Pancreas (tissue), 10 donors: ENCODE measurements at places on chromosomes 7 and 10.

DNA sequence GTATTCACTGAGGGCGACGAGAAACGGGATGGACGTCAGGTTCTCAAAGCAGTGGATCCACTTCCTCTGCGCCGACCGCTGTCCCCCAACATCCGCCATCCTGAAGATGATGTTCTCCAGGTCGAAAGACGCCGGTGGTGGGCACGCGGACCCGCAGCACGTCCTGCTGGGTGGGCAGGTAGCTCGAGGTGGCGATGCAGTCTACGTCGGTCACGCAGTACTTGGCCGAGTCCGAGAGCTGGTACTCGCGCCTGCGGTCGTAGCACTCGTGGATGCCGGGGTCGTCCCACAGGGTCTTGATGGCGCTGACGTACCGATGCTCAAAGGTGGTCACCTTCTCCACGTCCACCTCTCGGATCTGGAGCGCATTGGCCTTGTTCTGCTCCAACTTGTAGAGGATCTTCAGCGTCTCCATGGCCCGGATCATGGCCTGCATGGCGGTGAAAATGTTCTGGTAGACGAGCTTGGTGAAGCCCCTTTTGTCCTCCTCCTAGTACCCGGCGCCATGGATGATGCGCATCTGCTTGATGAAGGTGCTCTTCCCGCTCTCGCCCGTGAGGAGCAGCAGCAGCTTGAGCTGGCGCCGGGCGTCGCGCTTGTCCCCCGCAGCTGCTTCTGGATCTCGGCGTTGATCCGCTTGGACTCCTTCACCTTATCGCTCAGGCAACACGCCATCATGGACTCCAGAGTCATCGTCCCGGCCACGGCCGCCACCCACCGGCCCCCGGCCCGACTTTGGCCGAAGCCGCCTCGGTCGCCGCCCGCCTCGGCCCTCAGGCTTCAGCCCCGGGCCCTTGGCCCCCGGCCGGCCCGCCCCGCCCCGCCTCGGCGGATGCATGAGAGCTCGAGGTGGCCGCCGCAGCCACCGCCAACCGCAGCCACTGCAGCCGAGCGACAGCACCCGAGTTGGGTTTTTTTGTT, 122.9 kb upstream of the KCTD7 start:
- DNase-seq = peak; percentile 69

- DNase-seq = no peak
These were observed 43.8 kb upstream of the SEC61G start for GRCh38 chr7:54802841-54803240.

GRCh38 chr10:67259319-67259929, 333.6 kb downstream of the LRRTM3 start:
- no peak for DNase-seq

- no peak for DNase-seq
These were observed 12.9 kb upstream of the ZNF736 start for GRCh38 chr7:64300641-64301405.

- DNase-seq = no peak
These were observed 112.4 kb downstream of the TBXAS1 start for GRCh38 chr7:139941421-139941820.

- DNase-seq = no peak
These were observed 42.7 kb upstream of the RSBN1L start for GRCh38 chr7:77653572-77653971.

- DNase-seq = no peak
These were observed 365.2 kb downstream of the HGF start for GRCh38 chr7:81404669-81405068.

DNA sequence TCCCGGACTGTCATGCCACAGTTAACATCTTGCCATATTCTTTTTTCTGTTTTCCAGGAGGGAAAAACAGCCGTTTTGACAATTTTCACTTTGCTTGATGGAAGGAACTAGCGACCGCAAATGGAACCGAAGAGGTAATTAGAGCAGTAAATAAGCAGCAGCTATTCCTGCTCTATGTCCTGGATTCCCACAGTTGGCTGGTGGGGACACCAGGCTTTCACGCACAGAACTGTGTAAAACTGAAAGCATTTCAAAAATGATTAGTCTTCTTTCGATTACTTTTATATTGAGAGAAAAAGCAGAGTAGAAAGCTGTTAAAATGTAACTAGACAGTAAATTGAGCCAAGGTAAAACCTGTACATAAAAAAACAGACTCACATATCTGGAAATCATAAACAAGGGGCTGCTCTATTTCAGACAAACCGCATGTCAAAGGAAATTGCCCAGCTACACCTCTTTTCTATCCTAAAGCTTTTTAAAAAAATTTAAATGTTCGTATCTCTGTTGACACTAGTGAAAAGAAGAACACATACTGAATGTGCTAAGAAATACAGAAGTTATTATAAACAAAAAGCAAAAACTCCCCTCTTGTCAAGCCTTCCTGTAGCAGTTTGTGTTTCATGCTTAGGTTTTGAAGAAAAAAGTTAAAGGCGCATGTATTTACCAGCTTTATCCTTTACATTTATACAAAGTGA, 93.4 kb downstream of the RNF216 start:
- DNase-seq = no peak

GRCh38 chr7:48158404-48158803, 12.9 kb upstream of the ABCA13 start:
- DNase-seq = no peak

DNA sequence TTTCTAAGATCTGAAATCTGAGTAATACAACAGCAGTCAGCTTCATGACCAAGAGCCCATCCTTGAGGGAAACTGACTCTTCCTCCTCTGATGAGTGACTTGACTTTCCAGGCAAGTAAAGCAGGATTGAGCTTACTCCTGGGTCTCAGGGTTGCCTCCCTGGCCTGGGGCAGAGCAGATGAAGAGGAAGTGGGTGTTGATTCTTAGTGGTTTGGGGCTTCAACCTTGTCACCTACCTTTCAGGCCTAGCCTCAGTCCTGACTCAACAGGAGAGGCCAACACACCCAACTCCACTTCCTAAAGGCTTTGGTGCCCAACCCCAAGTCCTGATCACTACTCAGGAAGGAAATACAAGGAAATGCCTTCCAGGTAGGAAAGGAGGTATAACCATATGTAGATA, 54.1 kb downstream of the KCNMA1 start:
- no peak for DNase-seq

DNA sequence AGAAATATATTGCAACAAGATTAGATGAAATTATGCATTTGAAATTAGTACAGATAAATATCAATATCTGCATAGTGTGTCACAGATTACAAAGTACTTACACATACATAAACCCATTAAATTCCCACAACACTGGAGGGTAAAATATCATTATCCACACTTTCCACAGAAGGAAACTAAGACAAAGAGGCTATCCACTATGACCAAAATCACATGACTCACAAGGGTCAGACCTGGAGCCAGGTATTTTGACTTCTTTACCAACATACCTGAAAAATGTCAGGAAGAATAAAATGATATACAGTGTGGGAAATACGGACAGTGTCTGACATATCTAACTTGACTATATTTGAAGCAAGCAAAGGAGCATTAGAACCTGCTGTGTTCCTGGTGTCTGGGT, 34.1 kb downstream of the HYCC1 start:
- no peak for DNase-seq

GRCh38 chr10:95445223-95445836, 115.8 kb downstream of the SORBS1 start:
- DNase-seq = no peak

GRCh38 chr10:31974434-31975124, 45.9 kb upstream of the ARHGAP12 start:
- DNase-seq = no peak

GRCh38 chr10:110994406-110995086, 75.1 kb downstream of the SHOC2 start:
- no peak for DNase-seq

GRCh38 chr10:126609566-126609965, 60.9 kb downstream of the C10orf90 start:
- no peak for DNase-seq

DNA sequence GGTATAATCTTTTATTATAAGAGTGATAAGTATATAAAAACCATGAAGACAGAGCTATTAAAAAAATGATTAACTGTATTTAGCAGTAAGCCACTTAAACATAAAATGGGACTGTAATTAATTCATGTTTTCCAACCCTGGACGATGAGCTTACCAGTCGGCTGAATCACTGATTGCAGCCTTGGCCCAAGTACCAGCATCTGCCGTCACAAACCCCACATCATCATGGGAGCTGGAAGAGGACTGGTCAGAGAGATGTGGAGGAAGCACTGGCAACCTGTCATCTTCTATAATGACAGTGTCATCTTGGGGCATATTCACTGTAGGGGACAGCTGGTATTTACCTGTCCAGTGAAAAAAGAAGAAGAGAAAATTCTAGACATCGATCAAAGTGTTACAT, 473.6 kb downstream of the PARD3 start:
- DNase-seq = no peak

- no peak for DNase-seq
These were observed 30.0 kb downstream of the KIFBP start for GRCh38 chr10:69018613-69019012.

- no peak for DNase-seq
These were observed 47.8 kb downstream of the IKZF1 start for GRCh38 chr7:50352282-50352681.

GRCh38 chr7:137835486-137836112, 11.2 kb downstream of the DGKI start:
- DNase-seq = no peak

GRCh38 chr7:24741679-24742505, 15.4 kb downstream of the GSDME start:
- DNase-seq = no peak

- DNase-seq = no peak
These were observed 102.6 kb upstream of the AGR3 start for GRCh38 chr7:16984375-16984774.

DNA sequence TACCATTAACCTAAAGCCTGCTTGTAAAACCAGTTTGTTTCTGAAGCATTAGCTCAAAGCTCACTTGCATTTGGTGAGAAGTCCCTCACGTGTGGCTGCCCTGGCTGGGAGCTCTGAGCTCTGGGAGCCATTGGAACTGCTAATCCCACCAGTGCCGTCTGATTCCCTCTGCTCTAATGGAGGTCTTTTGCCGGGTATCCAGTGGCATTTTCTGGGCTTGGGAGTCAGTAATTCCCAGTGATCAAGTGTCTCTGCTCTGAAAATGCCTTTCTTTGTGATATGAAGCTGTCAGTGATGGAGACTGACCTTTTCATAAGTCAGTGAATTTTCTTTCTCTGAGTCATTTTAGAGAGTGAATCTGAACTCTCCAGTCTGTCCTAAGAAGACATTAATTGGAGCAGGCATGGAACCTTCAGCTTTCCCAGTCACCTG, 36.9 kb upstream of the FAM20C start:
- no peak for DNase-seq

DNA sequence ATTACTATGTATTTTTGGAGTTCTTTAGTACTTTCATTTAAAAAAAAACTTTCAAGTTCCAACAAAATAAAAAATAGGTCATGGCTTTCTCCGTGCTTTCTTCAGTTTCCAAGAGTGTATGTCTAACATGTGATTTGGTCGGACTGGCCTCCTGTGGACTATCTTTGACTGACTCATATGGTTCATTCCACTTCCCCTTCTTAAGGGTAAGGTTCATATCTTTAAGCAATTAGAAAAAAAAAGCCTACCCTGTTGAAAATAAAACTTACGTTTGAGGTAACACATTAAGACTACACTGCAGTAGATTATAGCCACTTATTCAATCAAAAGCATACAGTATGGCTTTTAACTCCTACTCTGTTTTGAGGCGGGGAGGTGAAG, 112.8 kb upstream of the AHR start:
- DNase-seq = no peak

DNA sequence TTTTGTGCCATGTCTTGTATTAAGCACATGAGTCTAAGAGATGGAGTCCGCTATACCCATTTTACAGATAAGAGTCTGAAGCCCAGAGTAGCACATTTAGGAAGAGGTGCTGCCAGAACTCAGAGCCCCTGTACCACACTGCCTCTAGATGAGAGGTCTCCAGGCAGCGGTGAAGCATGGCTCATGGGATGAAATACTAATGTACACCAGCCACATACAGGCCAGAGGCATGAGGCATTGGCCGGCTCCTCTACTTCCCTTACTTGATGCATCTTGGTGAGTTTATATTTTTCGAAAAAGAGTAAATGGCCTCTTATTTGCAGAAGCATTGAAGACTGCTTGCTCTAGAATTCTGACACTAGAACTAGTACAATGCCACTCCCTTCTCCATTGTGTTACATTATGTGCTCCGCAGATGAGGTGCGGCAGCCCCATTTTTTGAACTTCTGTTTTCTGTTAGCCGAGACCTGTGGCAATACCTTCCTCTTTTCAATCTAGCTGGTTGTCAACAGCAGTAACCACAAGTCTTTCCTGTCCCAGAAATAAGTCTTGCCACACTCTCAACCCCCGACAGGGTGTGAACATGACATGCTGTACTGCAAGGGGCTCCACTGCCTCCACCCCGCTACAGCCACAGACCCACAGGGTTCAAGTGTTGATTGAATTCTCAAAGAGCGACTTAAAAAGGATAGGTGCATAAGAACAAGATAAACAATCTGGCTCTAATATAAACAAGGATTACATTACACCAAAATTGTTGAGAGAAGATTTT, 145.3 kb downstream of the CELF2 start:
- no peak for DNase-seq

- no peak for DNase-seq
These were observed 64.9 kb downstream of the SYPL1 start for GRCh38 chr7:106047184-106047583.

DNA sequence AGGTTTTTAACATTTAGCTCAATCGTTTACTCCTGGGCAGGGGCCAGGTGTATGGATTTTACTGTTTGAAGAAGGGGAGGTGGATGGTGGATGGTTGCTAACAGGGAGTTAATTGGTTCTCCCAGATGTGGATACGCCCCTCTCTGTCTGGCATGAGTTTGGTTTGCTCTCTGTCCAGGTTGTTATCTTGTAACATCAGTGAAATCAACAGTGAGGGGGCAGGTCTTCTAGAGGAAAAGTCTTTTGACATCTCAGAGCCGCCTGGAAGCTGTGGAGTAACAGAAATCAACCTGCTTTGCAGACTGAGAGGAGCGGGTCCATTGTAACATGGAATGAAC, 243.4 kb downstream of the MGMT start:
- no peak for DNase-seq

GRCh38 chr7:23918856-23919255, 208.8 kb downstream of the STK31 start:
- DNase-seq = no peak

DNA sequence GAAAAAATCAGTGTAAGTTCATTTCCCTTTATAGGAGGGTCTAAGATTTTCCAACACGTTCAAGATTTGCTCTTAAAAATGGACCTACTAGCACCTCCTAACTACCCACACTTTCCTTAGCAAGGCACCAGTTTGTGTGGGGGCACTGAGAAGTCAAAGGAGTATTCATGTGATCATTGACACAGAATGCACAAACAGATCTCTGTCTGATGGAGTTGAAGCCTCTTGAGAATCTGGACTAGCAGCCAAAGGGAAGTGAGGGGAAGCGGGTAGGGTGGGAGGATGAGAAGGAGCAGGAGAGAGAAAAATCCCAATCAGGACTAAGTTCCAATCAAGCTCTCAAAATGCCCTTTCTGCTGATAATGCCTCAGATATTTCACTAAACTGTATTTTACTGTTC, 4.1 kb downstream of the MMS19 start:
- no peak for DNase-seq

GRCh38 chr10:15898046-15898445, 37.7 kb upstream of the MINDY3 start:
- no peak for DNase-seq

- no peak for DNase-seq
These were observed 8.2 kb upstream of the CLIP2 start for GRCh38 chr7:74280985-74281384.
